ENCODE measurements at places on chromosomes 2 and 18.

DNA sequence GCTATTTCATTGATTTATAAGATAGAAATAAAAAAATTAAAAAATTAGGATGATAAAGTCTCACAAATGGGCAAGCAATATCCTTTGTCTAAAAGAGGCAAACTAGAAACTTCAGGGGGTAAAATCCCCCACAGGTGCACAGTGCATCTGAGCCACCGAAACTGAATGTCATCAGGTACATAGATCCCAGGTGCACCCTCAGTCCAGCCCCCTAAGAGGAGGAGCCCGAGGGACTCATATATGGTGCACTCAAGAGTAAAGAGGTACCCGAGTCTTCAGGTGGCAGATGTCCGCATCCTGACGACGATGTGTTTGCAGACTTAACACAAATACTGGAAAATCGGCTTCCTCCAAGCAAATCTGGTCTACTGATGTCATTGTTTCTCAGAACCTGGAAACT is 11.3 kb downstream of the QPCT start:
- H3K4me1 ChIP-seq = peaks cover 7% of the 10 kb centered on the region
- no peaks in the 10 kb centered on the region for H3K27me3 ChIP-seq
- H3K27ac ChIP-seq = no peak overlapping the region
- H3K36me3 ChIP-seq = no peaks in the 10 kb centered on the region

DNA sequence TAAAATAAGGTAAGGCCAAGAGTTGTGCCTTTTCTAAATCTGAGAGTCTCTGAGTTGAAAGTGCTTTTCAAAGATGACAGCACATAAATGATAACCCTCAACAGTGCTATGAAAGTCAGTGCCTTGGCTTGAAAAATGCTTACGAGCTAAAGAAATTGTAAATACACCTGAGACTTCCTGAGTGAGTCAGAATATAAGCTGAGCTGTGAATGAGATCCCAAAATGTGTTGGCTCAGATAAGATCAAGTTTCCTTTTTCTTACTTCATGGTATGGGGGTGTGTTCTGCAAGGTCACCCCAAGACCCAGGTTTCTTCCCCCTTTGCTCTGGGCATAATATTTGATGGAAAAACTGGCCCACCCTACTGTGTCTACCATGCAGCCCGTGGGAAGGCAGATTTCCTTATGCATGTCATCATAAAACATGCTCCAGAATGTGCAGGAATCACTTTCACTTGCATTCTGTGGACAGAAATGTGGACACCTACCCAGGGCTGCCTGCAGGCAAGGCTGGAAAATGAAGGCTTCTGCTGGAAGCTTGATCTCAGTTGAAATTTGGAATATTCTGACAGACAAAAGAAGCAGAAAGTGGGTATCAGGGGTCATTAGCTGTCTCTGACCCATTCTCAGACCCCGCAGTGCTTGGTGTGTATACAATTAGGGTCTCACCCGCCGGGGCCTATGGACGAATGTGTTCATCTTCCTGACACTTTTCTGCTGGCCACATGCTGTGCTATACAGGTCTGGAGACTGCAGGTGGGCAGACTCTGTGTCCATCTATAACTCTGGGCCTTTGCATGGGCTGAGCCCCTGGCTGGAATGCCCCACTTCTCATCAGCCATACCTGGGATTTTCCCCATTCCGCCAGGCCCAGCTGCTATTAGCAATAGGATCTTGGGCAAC is 212.6 kb downstream of the SH3RF3 start:
- no peak for DNase-seq
- no peaks in the 10 kb centered on the region for H3K36me3 ChIP-seq
- H3K4me1 ChIP-seq = no peaks in the 10 kb centered on the region
- H3K27ac ChIP-seq = no peak overlapping the region
- no peak overlapping the region for H3K4me3 ChIP-seq

- peaks cover 4% of the 10 kb centered on the region for H3K4me1 ChIP-seq
- H3K4me3 ChIP-seq = no peak overlapping the region
- no peak for DNase-seq
- H3K36me3 ChIP-seq = no peaks in the 10 kb centered on the region
Observed at GRCh38 chr2:237909075-237909695, 49.8 kb downstream of the RAMP1 start.

GRCh38 chr2:10919771-10920621 is 8.3 kb downstream of the KCNF1 start:
- no peaks in the 10 kb centered on the region for H3K4me1 ChIP-seq
- peaks cover 45% of the 10 kb centered on the region for H3K27me3 ChIP-seq
- no peaks in the 10 kb centered on the region for H3K36me3 ChIP-seq
- H3K4me3 ChIP-seq = no peak overlapping the region

DNA sequence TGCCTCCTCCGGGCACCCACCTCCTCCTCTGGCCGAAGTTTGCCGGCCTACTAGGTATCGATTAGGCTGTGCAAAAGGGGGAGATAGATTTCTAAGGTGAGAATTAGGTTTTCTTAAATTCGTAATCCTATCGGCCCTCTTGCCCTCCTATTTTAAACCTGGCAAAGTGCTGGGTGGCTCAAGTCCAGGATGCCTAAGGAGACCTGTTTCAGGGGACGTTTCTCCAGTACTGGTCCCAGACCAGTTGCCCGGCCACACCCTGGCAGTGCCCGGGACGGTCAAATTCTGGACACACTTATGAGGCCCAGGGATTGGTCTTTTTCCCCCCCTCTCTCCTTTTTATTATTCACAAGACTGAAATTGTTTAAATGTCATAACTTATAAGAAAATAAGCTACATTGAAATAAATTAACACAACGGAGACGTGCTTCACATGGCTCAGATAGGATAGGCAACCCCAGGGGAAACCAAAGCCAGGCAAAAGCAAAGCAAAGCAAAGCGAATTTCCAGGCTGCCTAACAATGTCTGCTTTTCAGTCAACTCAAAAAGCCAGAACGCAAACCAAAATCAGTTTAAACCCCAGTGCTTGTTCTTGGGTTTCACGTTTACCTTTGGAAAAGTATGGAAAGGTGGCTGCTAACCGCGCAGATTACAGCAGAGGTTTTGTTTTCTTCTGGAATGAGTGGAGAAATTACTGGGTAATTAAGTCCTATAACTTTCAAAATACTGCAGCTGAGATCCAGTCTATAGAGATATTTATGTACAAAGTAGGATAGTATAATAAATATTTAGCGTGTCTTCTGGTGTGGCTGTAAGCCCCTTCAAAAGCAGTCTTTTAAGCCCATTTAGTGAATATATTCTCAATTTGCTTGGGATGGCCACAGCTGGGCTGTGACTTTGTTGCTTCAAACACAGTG is 3.0 kb downstream of the GBX2 start:
- DNase-seq = no peak
- H3K36me3 ChIP-seq = no peaks in the 10 kb centered on the region
- H3K27ac ChIP-seq = no peak overlapping the region

GRCh38 chr18:49747876-49748275 is 65.5 kb downstream of the ACAA2 start:
- no peak overlapping the region for H3K4me3 ChIP-seq
- DNase-seq = peak; percentile 31
- H3K36me3 ChIP-seq = no peaks in the 10 kb centered on the region
- H3K27me3 ChIP-seq = peaks cover 12% of the 10 kb centered on the region
- H3K27ac ChIP-seq = no peak overlapping the region
- H3K4me1 ChIP-seq = no peaks in the 10 kb centered on the region

DNA sequence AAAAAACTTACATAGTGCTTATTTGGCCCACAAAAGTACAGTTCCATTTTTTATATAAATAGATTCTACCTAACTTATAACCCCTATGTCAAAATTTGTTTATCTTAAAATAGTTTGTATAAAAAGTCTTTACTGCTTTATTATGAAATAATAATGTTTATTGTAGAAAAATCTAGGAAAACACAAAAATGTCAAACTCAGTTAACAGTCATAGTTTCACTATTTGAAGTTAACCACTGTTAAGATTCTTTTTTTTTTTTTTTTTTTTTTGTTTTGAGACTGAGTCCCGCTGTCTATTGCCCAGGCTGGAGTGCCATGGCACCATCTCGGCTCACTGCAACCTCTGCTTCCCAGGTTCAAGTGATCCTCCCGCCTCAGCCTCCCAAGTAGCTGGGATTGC is 26.5 kb upstream of the ABI2 start:
- H3K4me3 ChIP-seq = no peak overlapping the region
- H3K27me3 ChIP-seq = no peaks in the 10 kb centered on the region
- no peaks in the 10 kb centered on the region for H3K4me1 ChIP-seq

- no peak for DNase-seq
- H3K4me3 ChIP-seq = no peak overlapping the region
Observed at GRCh38 chr2:168684921-168685599, 117.4 kb upstream of the NOSTRIN start.

GRCh38 chr2:100344433-100344832 is 22.1 kb upstream of the LONRF2 start:
- H3K27ac ChIP-seq = no peak overlapping the region
- no peaks in the 10 kb centered on the region for H3K4me1 ChIP-seq
- peaks cover 16% of the 10 kb centered on the region for H3K27me3 ChIP-seq
- no peak for DNase-seq

DNA sequence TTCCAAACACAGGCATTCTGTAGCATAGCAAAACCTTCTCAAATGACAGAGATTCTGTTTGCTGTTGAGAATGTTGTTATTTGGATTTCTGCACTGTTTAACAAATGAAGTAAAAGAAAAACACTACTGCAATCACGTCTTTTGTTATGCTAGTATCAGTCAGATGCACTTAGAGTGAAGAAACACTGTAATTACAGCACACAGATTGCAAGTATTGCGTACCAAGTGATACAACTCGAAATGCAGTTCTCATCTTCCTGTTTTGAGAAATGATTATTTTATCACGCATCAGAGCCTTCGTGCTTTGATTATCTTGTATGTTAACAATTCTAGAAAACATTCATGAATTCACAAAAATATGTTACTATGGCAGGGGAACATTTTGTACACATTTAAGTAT is 41.8 kb upstream of the KLF11 start:
- DNase-seq = no peak

GRCh38 chr2:65057391-65058052 is 1.3 kb downstream of the CEP68 start:
- H3K4me1 ChIP-seq = peaks cover 58% of the 10 kb centered on the region
- DNase-seq = no peak
- H3K4me3 ChIP-seq = peak overlapping the region; percentile 58

GRCh38 chr2:127577503-127577902 is 42.0 kb downstream of the MYO7B start:
- no peaks in the 10 kb centered on the region for H3K36me3 ChIP-seq
- H3K4me3 ChIP-seq = no peak overlapping the region
- H3K4me1 ChIP-seq = peaks cover 10% of the 10 kb centered on the region
- no peak overlapping the region for H3K27ac ChIP-seq

GRCh38 chr2:207658156-207658555 is 33.0 kb upstream of the METTL21A start:
- no peaks in the 10 kb centered on the region for H3K27me3 ChIP-seq
- no peak overlapping the region for H3K27ac ChIP-seq
- H3K4me3 ChIP-seq = no peak overlapping the region
- no peaks in the 10 kb centered on the region for H3K4me1 ChIP-seq
- no peaks in the 10 kb centered on the region for H3K36me3 ChIP-seq
- no peak for DNase-seq

DNA sequence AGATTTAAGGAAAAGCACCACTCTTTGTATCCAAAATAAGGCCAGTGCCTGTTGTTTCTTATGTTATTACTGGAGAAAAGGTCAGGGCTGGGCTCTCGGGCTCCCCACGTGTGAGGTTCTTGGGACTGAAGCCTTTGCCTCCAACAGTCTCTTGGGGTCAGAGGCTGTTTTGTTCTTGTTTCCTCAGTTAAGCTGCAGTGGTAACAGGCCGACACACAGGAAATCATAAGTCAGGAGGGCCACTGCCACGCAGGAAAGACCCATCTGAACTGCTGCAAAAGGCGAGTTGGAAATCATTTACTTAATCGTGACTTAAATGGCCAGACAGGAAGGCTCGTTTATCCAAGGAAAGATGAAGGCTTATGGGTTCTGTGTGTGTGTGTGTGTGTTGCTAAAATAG is 30.3 kb upstream of the IL37 start:
- H3K4me3 ChIP-seq = no peak overlapping the region
- peaks cover 4% of the 10 kb centered on the region for H3K27me3 ChIP-seq
- H3K36me3 ChIP-seq = no peaks in the 10 kb centered on the region

DNA sequence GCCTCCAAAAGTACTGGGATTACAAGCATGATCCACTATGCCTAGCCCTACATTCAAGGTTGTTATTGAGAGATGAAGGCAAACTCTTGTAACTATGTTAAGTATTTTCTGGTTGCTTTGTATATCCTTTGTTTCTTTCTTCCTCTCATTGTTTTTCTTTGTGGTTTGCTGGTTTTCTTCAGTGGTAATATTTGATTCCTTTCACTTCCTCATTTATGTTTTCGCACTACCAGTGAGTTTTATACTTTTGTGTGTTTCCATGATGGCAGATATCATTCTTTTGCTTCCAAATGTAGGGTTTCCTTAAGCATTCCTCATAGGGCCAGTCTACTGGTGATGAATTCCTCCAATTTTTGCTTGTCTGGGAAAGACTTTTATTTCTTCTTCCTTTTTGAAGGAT is 90.2 kb downstream of the NCK2 start:
- H3K27me3 ChIP-seq = no peaks in the 10 kb centered on the region
- peaks cover 13% of the 10 kb centered on the region for H3K4me1 ChIP-seq
- no peaks in the 10 kb centered on the region for H3K36me3 ChIP-seq
- no peak for DNase-seq

DNA sequence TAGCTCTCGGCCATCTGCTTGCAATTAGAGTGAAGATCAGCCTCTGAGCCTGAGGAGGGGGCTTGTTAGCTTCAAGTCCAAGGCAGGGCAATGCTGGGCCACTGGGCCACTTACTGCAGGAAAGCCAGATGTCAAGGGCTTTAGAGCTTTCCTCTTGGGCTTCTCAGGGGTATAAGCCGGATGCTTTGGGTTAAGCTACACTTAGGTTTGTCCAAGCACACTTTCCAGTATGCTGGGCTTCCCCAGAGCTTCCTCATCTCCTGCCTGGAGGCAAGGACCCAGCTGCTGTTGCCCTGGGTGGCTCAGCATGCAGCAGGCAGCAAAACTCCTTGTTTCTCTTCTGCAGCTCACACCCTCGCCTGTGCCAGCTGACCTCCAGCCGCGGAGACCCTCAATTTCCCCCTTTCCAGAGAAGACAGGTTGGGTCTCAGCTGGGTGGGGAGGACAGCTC is 29.0 kb upstream of the ATOH8 start:
- H3K4me3 ChIP-seq = no peak overlapping the region
- DNase-seq = peak; percentile 42
- no peak overlapping the region for H3K27ac ChIP-seq

GRCh38 chr2:28150994-28151393 is 241.7 kb upstream of the FOSL2 start:
- no peaks in the 10 kb centered on the region for H3K36me3 ChIP-seq
- peaks cover 13% of the 10 kb centered on the region for H3K4me1 ChIP-seq
- no peak overlapping the region for H3K27ac ChIP-seq
- DNase-seq = no peak
- H3K4me3 ChIP-seq = no peak overlapping the region

- H3K27me3 ChIP-seq = no peaks in the 10 kb centered on the region
- no peak for DNase-seq
- H3K36me3 ChIP-seq = no peaks in the 10 kb centered on the region
- H3K4me3 ChIP-seq = no peak overlapping the region
- H3K4me1 ChIP-seq = no peaks in the 10 kb centered on the region
- H3K27ac ChIP-seq = no peak overlapping the region
Observed at GRCh38 chr2:77552956-77553355, 30.8 kb upstream of the LRRTM4 start.
